ENCODE measurements at places on chromosomes 11 and 22.

DNA sequence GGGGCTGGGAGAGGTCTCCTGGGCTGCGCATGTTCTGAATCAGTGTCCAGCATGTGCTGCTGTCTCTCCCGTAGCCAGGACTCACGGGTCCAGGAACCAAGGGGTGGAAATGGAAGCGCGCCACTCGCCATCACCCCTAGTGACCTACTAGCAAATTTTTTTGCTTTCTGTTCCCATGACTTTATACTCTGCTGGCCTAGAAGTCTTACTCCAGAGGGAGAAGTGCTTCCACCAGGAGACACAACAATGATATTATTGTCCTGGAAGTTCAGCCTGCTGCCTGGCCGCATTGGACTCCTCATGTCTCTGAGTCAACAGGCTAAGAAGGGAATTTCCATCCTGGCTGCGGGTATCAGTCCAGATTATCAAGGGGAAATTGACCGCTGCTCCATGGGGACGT lies 729.7 kb downstream of the BRD1 start:
- no peak for DNase-seq

- DNase-seq: peak; percentile 55
These were observed 6.5 kb upstream of the SPON1 start for GRCh38 chr11:13955971-13956421.

DNA sequence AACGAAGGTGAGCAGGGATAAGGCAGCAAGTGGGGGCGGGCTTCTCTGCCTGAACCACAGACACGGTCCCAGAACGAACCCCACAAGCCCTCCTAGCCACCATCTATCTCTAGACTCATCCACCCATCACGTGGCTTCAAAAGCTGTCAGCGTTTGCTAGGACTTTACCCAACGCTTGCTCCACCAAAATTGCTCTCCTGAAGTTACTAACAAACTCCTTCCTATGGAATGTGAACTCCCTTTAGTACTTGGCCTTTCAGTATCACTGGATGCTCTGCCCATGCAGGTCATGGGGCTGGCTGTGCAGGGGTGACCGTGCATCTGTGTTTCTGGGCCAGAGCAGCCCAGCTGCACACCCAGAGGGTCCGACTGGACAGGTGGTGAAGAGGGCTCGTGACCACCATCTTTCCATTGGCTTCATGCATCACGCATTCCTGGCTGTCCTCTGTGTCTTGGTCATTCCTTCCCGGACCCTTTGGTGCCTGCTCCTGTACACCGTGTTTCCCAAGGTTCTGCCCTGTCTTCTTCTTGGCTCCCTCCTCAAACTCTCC lies 85.1 kb downstream of the MYO7A start:
- no peak for DNase-seq

- DNase-seq: no peak
These were observed 8.5 kb downstream of the FHIP1B start for GRCh38 chr11:6225896-6226295.

GRCh38 chr22:30044881-30045493 lies 35.3 kb upstream of the HORMAD2 start:
- DNase-seq: no peak

DNA sequence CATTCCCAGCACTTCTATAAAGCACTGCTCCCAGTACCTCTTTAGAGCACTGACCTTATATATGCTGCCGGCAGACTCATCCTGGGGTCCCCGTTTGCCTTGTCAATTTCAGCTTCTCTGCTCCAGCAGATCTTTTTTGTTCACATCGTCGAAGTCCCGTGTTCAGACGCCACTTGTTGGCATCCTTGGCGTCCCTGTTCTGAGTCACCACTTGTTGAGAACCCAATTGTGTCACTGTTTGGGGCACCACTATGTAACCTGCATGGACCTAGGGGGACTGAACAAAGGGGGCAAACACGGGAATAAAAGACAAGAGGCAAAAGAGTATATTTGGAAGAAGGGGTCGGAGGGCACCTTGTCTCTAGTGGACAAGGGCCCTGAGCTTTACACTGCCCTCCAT lies 25.5 kb downstream of the OR10A6 start:
- no peak for DNase-seq

GRCh38 chr11:17296852-17297559 lies 20.5 kb downstream of the NUCB2 start:
- no peak for DNase-seq

DNA sequence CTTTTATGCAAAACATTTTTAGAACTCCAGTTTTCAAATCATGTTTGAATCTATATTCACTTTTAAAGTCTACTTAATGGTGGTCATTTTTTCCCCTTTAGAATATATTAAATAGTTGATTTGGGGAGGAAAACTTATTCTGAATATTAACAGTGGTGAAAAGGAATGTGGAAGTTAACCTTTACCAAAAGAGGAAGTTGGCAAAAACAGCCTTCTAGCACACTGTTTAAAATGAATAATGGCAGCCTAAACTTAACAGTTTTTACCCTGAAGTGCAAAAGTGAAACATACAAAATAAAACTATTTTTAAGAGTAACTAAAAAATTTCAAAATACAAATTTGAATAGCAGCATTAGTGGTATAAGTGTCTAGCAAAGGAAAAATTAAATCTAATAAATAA lies 86.4 kb downstream of the GRK3 start:
- DNase-seq: no peak

DNA sequence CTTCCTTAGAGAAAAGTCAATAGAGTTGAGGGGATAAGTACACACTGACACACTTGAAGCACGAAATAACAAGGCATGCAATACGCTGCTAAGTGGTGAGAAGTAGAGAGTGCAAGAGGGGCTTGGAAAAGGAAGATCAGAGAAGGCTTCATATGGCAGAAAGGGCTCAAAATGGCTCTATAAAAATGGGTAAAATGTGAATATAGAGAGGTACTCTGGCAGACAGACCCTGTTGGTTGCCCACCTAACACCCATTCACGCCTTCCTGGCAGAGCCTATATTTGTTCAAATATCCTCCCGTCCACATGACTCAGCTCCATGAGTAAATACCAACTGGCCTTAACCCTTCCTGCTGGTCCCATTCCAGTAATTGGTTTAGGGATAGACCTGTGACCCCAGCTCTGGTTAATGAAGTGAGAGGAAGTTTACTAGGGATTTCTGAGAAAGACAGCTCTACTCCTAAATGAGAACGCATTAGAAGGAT lies 38.9 kb upstream of the CCDC34 start:
- DNase-seq: no peak

- DNase-seq: no peak
These were observed 3.8 kb downstream of the ACY3 start for GRCh38 chr11:67646535-67647336.

DNA sequence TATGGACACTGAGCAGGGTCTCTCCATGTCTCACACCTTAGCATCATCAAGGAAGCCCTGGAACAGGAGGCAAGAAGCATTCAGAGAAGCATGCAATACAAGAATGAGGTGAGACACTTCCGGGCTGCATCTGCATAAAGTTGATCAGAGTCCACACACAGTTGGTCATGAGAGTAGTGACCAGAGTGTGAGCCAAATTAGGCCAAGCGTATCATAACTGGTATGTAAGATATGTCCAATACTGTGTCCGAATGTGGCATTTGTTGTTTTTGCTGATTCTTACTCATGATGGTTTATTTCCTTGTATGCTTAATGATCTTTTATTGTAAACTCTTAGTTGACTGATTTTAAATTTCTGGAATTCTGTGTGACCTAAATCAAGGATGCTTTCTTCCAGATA lies 315.7 kb downstream of the INSC start:
- no peak for DNase-seq

- no peak for DNase-seq
These were observed 2.9 kb downstream of the PRR33 start for GRCh38 chr11:1888811-1889210.

DNA sequence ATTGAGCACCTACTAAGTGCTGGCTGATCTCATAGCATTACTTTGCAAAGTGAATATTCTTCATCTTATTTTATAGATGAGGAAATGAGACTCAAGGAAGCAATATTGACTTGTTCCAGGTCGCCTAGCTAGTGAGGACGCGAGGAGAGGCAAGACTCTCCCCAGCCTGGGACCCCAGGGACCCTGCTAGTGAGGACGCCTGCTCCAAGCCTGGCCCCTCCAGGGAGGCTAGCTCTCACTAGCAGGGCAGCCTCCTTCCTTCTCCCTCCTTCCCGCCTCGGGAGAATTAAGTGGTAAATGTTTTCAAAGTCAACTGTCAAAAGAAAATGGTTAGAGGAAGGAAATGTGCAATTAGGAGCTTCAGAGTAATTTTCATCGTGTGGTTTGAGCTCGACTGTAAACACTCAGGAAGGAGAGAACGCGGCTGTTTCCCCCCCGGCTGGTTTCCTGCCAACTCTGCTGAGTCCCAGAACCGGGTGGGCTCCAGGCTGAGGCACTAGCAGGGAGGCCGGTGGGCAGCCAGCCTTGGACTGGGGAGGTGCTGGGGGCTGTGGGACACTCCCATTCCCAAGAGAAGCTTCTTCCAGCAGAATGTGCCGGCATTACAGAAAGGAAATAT lies 17.9 kb downstream of the MYEOV start:
- DNase-seq: no peak

DNA sequence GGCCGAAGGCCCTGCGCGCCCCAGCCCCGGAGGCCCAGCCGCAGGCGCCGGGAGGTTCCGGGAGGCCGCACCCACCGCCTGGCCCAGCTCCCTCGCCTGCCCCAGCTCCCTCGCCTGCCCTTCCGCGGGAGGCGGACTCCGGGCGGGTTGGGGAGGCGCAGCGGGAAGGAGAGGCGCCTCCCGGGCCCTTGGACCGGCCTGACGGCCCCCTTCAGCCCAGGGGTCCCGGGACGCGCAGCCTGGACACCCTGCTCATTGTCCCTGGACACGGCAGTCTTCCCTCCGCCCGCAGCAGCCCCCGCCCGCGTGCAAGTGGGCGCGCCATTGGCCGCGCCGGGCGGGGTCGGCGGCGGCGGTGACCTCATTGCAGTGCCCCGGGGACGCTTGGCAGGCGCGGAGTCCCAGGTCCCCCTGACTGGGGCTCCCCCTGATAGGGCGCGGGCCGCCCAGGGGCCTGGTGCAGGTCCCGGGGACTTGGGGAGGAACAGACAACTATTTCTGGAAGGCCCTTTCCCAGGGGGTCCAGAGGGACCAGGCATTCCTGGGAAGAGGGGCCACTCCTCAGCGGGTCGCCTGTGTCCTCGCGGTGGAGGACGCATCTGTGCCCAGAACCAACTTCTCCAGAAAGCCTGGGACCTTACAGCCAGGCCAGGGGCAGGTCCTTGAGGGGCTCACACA lies 501 bp downstream of the CD151 start:
- DNase-seq: no peak

DNA sequence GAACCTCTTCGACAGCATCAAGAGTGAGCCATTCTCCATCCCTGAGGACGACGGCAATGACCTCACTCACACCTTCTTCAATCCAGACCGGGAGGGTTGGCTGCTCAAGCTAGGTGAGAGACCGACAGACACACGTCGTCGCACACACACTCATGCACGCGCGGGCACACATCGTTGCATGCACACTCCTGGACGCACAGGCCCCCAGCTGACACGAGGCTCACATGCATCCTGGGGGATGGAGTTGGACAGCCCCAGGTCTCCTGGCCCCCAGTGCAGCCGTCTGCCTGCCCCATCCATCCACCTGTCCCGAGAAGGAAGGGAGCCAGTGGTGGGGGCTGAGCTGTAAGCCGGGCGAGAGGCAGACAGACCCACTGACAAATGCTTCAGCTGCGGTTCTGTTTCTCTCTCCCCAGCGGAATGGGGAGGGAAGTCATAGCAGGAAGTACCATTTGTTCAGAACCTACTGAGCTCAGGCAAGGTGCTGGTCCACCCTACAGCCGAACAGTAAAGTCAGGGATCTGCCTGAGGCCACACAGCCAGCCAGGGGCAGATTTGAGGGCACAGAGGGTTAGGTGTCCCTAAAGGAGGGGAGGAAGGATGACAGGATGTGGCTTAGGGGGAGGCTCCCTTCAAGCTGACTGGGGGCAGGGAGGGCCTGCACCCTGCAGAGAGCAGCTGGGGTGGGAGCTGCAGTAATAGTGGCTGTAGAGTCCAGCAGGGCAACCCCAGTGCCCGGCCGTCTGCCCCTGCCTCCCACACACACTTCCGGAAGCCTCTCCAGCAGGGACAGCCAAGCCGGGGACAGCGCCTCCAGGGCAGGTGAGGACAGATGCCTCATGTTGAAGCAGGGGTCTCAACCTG lies 27.1 kb downstream of the CYTH4 start:
- DNase-seq: no peak

- DNase-seq: no peak
These were observed 1.7 kb downstream of the IL17REL start for GRCh38 chr22:50010676-50011446.

- no peak for DNase-seq
These were observed 5.5 kb downstream of the RAB3IL1 start for GRCh38 chr11:61911701-61912529.

GRCh38 chr11:110305169-110306018 lies 9.0 kb upstream of the RDX start:
- DNase-seq: no peak

GRCh38 chr11:83072350-83073242 lies 899 bp upstream of the RAB30 start:
- no peak for DNase-seq

GRCh38 chr11:3111466-3111865 lies 53.6 kb downstream of the OSBPL5 start:
- no peak for DNase-seq

- no peak for DNase-seq
These were observed 312.9 kb downstream of the MN1 start for GRCh38 chr22:27488456-27489177.

- DNase-seq: no peak
These were observed 59.2 kb upstream of the CD5 start for GRCh38 chr11:61042961-61043540.

DNA sequence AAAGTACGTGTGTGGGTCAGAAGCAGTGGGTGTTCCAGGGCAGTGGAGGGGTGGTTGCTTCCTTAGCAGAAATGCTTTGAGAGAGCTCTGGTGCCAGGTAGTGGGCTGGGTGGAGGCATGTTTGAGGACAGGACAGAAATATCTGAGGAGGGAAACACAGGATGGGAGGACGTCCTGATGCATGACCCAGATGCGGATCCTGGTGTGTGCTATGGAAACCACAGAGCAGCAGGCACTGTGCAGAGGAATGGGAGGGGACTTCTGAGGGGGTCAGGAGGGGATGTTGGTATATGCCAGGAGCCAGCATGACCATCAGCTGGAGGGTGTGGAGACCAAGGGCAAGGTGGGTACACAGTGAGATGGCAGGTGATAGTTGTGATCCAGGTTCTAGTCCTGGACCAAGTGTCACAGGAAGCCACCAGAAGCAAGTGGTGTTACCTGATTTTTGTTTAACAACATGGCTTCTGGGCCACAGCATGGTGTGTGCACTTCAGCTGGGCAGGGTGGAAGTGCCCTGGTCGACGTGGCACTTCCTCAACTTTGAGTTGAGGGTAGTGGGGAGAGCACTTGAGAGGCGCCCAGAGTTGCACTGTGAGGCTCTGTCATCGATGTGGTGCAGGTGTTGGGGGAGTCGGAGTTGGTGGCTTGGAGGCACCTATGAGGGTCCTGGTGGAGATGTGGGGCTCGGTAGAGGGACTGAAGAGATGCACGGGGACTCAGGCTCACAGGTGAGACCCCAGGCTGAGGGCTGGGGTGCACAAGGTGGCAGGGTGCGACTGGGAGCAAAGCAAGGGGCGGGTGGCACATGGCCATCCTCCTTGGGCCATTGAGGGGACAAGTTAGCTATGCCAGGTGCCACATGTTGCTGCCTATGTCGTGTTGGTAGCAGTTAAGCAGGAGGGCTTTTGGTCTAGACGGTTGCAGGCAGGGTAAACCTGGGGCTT lies 7.5 kb downstream of the DGCR8 start:
- DNase-seq: no peak

GRCh38 chr22:43018615-43019014 lies 3.7 kb upstream of the PACSIN2 start:
- DNase-seq: peak; percentile 21

Measured in ACHN (cell line).